ENCODE measurements at places on chromosomes 5 and 9.
A peak's percentile ranks its signal among the peaks of the same experiment; 100 is the strongest.

DNA sequence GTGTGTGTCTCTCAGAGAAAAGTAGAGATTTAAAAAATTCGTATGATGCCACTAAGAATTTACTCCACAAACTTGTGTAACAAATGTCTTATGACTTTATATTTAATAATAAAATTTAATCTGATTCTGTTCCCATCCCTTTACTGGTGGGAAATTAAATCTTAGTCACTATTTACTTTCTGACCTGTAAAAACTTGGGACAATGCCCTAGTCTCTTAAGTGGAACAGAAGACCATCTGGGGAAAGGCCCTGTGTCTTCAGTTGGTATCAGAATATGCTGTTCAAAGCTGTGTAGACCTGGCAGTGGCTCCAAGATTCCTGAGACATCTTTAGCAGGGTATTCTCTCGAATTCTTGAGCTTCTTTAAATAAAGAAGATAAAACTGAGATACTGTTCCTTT, 2.6 kb upstream of the BDP1 start:
- no peak for DNase-seq

DNA sequence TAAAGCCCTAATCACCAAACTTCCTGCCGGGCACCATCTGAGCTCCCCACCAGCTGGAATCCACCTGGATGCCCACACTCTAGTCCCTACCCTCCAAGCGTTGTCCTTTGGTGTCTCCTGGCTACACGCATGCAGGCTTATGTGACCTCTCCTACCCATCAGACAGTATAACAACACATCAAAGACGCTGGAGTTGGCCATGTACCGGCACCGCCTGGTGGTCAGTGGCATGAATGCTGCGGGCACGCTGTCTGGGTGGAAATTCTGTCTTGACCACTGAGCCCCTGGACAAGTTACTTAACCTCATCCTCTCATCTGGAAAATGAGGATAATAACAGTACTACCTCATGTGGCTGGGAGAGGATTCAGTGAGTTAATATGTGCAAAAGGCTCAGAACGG, 23.4 kb upstream of the CORO2A start:
- peak; percentile 11 for DNase-seq

- peak; percentile 56 for DNase-seq
Measured at GRCh38 chr9:127980060-127980705, 606 bp downstream of the EEIG1 start.

- no peak for DNase-seq
Measured at GRCh38 chr9:10252174-10252573, 360.6 kb downstream of the PTPRD start.

- no peak for DNase-seq
Measured at GRCh38 chr5:149228618-149229297, 42.9 kb upstream of the AFAP1L1 start.

GRCh38 chr9:89892920-89893319, 288.1 kb downstream of the GADD45G start:
- DNase-seq: no peak

DNA sequence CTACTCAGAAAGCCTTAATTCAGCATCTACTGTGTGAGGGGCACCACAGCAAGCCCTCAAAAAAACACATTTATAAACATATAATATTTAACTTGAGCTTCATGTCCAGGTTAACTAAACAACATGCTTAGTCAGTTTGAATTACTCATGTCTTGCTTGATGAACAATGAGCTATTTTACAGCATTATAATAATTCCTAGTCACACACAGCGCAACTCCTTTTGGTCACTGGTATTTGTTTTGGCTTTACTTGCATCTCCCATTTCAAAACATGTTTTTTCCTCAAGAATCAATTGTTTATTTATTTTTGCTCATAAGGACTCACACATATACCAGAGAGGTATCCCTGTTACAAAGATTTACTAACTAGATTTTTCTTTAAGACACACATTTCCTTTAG, 616.7 kb upstream of the DAB2 start:
- DNase-seq: no peak

DNA sequence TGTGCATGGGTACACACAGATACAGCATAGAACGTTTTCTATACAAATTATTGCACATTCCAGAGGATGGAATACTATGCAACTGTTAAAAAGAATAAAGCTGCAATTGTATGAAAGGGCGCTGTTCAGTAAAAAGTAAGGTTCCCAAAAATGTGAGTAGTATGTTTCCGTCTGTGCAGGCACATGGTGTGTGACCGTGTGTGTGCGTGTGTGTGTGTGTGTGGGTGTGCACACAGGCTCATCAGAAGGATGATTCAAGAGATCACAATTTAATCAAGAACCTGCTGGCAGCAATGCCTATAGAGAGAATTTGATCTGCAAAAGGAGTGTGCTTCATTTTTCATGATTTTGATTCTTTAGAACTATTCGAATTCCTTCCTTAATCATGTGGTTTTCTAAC, 76.3 kb downstream of the SEMA4D start:
- peak; percentile 83 for DNase-seq

Measured in activated CD8-positive, alpha-beta T cell treated with anti-CD3 and anti-CD28 coated beads for 36 hours (primary cell).